ENCODE measurements at places on chromosomes 2 and 18.

DNA sequence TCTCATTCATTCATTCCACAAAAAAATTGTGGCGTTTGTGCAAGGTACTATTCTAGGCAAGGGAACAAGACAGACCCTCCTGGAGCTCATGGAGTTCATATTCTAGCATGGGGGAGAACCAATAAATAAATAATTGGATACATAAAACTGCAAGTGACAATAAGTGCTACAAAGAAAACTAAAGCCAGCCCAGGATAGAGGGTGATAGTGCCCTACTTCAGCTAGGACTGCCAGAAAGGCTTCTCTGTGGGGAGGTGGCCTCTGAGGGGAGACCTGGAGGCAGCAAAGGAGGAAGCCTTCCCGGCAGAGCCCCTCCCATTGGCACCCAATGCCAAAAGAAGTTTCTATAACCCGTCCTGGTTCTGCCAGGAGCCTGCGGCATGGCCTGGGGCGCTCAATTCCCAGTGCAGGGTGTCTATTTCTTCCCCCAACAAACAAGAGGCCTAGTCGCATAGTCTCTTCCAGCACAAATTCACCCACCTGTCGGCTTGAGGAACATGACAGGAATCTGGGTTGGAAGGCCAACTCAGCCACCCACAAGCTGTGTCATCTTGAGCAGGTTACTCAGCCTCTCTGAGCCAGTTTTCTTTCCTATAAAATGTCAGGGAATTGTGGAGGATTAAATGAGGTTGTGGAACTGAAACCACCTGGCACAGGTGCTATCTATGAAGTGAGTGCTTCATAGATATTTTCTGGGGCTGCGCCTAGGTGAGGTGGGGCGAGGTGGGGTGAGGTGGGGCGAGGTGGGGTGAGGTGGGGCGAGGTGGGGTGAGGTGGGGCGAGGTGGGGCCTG lies 94.3 kb downstream of the ZFP36L2 start:
- no peak for DNase-seq

DNA sequence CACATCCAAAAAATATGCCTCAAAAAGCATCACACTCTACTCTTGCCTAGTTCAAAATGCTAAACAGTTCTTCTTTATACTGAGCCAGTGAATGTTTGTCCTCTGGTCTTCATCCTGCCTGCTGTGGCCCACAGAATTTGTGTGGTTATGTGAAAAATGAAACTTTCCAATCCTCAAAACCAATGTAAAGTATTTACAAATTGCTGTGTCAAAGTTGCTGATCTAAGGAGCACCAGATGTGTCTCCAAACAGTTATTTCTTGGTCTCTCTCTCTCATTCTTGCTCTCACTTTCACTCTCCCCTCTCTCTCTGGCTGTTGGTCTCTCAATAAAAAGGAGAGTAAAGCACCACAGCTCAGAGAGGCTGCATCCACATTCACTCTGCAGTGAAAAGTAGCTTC lies 23.0 kb downstream of the EPHA4 start:
- DNase-seq, result no peak

DNA sequence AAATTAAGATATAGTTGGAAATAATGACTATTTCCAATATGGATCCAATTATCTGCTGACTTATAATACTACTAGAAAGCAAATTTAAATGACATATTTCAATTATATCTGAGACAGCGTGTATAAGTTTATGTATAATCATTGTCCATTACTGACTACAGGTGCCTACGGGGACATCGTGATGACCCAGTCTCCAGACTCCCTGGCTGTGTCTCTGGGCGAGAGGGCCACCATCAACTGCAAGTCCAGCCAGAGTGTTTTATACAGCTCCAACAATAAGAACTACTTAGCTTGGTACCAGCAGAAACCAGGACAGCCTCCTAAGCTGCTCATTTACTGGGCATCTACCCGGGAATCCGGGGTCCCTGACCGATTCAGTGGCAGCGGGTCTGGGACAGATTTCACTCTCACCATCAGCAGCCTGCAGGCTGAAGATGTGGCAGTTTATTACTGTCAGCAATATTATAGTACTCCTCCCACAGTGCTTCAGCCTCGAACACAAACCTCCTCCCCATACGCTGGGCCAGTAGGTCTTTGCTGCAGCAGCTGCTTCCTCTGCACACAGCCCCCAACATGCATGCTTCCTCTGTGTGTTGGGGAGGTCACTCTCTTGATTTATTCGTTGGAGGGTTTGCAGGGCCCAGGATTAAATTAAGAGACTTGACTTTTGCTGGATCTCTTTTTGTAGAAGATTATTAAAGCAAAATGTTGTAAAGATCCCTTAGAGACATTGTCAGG lies 194.4 kb downstream of the RPIA start:
- no peak for DNase-seq

GRCh38 chr18:12754511-12754910 lies 51.7 kb downstream of the PSMG2 start:
- DNase-seq, result no peak

DNA sequence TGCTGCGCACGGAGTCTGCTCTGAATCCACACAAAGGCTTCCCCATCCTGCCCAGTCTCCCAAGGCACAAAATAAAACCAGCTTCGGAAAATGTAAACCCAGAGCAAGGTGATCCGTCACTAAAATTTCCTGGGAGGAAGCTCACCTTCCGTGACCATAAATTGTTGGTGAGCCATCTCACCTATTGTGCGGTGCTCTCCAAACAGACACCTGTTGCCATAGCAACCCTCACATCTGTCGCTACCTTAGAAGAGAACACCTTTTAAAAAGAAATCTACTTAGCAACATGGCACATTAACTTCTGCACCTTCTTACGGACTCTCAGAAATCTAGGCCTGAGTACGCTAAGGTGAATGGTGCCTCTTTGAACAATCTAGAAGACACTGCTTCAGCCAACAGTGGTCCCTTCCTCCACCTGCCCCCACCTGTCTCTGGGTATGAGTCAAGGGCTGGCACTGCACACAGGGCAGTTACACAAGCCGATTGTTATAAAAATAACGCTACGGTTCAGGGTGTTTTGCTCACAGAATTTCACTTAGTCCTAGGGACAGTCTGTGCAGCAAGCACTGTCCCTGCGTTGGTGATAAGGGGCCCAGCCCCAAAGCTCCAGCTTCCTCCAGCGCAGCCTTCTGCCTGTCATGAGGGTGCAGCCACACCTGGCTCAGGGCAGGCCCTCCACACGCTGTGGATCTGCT lies 114.9 kb upstream of the ID2 start:
- no peak for DNase-seq

DNA sequence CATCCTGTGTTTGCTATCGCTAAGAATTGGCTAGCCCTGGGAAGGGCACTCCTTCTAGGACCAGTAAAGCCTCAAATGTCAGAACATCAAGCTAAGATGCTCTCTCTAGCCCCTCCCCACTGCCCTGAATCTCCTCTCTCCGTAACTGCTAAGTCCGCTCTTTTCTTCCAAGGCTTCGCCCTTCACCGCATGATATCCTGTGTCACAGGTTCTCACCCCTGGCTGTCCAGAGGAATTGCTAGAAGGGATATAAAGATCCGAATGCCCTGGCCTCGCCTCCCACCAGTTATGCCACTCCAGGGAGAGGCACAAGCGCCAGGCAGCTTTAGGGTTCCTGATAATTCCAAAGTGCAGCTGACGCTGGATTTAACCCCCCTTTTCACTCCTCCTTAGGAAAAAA lies 17.1 kb upstream of the GPR45 start:
- no peak for DNase-seq

DNA sequence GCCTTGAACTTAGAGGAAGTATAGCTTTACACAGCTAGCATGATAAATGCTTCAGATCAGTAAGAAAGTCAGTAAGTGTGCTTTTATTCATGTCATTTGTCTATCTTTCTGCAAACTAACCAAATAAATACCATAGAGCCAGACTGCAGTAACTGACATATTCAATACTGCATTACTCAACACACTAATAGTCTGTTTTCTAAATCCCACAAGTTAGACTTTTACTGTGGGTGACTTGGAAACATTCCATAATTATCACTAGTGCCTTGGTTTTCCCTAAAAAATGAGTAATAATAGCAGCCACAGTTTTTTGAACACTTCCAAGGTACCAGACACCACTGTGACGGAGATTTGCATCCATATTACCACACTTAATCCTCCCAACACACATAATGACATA lies 33.0 kb downstream of the ACVR1 start:
- DNase-seq, result no peak

GRCh38 chr2:178324077-178324476 lies 126.9 kb downstream of the PRKRA start:
- DNase-seq, result no peak

DNA sequence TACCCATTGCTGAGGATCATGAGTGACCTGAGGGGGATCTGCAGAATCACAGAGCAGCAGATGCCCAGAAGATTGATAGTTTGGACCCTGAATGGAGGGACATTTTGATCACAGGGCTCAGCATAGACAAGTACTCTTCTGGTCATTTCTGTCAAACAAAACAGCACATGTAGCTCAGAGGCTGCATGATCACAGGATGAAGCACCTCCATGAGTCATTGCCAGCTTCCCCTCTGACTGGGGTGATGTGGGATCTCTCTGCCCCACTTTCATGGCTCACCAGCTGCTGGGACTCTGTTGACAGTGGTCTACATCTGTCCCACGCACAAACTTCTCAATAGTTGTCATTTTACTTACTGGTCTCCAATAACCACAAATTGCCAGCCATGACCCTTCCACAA lies 264.1 kb downstream of the RPIA start:
- no peak for DNase-seq

DNA sequence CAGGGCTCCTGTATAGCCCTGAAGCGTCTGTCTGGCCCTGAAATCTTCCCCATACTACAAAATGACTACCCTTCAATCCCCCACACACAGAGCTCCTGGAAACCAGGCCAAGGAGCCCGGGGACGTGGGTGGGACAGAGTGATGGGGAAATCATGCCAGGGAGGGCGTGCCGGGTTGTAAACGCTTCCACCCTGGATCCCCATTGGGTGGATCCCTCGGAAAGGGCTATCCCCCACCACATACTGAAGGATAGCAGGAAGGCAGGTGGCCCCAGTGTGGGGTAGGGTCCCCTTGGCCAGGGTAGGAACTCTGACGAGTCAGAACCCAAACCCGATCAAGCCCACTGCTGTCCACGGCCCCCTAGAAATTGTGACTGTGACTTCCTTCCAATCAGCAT lies 91.7 kb downstream of the INHBB start:
- no peak for DNase-seq

DNA sequence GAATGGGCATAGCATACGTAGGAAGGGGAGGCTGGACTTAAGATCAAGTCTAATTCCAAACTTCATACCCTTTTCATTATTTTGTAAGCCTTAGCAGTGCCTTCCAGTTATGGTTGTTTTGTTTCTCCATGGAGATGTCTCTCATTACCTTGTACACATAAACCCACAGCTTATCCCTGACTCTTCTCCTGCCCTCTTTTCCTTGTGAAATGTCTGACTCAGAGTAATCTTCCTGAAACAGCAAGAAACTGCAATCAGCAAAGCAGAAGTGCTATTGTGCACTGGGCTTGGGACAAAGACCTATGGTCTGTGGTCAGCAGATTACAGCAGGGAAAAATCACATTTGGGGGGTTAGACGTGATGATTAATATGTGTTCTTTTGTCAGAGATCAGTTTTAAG lies 176.7 kb downstream of the IKZF2 start:
- DNase-seq, result no peak
